ENCODE measurements at places on chromosomes 6 and 20. TPM values are rescaled to one million over a fixed set of nuclear protein-coding genes. Genes with fewer than 3 reads are reported as not detected.

The LINC00237 gene
- total RNA-seq: not detected

The SLC22A2 gene
- not detected for total RNA-seq

The MACROD2 gene
- total RNA-seq: 2.2 TPM

The DCDC2 gene
- not detected for total RNA-seq

The PSMB1 gene
- 117 TPM for total RNA-seq

Data from esophagus mucosa (tissue), 1 donor.